ENCODE measurements at places on chromosomes 2 and 18.
A peak's percentile ranks its signal among the peaks of the same experiment; 100 is the strongest.

DNA sequence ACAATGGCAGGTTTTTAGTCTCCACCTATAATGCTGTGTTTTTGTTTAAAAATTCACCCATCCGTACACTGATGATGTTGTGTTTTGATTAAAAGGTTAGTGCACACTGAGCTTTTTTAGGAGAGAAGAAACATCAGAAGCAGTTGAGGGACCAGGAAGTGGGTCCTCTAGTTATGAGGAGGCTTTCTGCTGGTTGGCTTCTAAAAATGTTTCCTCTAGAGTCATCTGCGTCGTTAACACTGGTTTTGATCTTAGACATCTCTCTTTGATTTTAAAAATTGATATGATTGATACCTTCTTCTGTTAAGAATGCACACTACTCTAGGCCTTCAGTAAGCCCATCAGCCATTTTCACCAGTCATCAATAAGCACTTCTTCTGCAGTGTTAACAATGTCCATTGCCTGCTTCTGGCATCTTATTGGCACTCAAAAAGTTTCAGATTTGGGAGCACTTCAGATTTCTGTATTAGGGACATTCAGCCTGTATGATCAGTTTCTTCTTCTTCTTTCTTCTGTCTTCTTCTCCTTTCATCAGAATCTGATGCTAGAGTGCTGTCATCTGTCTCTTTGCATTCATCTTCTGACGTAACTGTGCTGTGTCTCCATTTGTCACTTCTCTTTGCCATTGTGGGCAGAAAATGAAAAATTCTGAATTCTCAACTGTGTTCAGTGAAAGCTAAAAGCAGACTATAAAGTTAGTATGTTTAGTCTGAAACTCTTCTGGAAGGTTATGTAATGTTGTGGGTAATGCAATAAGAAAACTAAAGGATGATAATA, 56.3 kb downstream of the PHLPP1 start:
- DNase-seq: no peak

DNA sequence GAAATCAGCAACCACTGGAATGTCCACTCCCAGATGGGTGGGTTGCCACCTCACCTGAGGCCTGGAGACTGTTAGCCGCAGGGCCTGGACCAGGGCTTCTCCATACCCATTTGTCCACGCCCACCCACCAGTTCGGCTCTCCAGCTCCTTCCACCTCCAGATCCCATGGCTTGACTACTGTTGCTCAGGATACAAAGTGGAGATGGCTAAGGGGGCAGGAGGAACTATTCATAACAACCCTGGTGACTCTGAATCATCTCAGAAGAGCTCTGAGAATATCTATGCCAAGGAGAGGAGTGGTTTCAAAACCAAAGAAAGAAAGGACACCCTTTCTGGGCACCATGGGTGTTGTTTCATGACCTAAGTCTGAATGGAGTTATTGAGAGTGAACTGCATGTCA, 145.8 kb downstream of the LAMA3 start:
- DNase-seq: peak; percentile 6

DNA sequence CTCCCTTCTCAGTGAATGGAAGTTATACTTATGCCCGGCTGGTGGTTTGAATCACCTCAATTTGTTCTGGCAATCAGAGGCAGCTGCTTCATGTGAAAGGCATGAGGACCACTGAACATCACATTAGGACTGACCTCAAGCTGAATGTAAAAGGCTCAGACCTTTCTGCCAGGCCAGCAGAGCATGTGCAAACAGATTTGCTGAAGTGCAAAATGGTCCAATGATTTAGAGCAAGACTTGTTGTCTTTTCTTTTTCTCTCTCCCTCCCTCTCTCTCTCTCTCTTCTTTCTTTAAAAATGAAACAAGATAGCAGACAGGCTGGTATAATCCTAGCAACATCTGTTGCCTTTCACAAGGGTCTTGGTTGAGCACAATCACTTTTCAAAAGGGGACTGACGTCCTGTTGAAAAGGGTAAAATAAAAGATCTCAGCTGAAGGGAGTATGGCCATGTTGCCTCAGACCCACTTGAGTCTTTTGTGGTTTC, 13.3 kb upstream of the CDH7 start:
- no peak for DNase-seq

DNA sequence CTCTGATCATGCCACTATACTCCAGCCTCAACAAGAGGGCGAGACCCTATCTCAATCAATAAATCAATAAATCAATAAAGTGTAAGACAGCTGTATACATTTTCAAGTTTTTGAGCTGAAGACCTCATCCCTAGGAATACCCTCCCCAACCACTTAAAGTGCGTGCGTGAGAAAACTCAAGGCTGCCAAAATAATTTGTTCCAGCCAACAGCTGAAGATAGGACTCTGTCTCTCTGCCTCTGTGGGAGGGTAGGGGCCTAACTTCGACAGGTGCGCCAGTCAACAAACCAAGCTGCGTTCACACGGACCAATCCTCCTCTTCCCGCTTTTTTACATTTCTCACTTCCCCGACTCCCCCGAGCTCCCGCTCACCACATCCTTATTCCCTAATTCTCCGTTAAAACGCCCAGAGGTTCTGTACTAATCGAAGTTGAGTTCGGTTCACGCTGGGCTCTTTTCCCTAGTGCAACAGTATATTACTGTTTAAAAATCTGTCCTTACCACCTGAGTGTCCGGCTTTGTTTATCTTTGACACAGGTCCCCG, 618 bp downstream of the POLR2D start:
- DNase-seq: no peak

DNA sequence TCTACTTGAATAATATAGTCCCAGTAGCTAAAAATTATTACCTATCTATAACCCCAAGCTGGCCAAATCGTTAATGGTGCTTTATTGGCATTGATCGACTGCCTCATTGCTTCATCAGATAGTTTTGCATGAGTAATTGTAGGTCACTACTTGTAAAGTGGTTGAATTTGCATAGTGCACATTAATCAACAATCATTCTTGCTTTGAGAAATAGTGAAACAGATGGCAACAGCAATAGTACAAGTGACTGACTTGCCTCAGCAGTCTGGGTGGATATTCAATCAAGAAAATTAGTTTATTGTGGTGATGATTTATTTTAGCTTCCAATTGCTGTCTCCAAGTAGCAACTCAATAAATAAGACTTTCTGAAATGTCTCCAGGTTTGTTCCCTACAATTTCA, 117.8 kb upstream of the NRXN1 start:
- DNase-seq: no peak

GRCh38 chr2:209579230-209579749, 155.4 kb downstream of the MAP2 start:
- DNase-seq: peak; percentile 5

DNA sequence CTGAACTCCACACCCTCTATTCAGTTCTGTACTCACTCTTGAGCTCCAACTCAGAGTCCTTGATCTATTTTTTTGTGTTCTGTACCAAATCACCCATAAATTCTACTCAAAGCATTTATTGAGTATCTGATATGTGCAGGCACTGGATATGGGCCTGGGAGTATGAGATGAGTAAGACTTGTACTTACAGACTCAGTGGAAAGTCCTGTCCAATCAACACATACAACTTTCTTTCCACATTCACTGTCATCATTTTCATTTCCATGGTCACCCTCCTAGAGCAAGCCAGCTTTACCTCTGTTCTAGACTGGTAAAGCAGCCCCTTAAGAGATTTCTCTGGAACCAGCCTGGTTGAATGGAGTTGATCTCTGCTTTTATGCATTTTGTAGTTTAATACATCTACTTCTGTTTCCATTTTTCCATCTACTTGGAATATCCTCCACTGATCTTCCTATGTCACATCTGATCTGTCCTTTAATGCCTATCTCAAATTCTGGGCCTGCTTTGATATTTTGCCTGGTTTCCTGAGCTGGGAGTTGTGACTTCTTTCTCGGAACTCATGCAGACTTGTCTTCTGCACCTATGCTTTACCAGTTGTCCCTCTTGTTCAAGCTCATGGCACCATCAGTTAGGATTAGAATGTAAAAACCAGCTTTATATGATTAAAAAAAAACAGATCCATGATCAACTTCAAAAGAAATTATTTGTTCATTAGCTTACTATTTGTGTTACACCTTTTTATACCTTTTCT, 96.9 kb upstream of the GLS start:
- no peak for DNase-seq

DNA sequence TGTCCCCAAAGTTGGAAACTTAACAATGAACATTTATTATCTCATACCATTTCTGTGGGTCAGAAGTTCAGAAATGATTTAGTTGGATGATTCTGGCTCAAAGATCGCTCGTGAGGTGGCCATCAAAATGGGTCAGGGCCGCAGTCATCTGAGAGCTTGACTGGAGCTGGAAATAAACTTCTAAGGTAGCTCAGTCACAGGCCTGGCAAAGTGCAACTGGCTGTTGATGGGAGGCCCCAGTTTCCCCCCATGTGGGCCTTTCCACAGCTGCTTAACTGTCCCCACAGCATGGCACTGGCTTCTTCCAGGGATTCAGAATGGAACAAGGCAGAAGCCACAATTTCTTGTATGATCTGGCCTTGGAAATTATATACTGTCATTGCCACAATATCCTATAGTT, 200.1 kb upstream of the RAB12 start:
- no peak for DNase-seq

DNA sequence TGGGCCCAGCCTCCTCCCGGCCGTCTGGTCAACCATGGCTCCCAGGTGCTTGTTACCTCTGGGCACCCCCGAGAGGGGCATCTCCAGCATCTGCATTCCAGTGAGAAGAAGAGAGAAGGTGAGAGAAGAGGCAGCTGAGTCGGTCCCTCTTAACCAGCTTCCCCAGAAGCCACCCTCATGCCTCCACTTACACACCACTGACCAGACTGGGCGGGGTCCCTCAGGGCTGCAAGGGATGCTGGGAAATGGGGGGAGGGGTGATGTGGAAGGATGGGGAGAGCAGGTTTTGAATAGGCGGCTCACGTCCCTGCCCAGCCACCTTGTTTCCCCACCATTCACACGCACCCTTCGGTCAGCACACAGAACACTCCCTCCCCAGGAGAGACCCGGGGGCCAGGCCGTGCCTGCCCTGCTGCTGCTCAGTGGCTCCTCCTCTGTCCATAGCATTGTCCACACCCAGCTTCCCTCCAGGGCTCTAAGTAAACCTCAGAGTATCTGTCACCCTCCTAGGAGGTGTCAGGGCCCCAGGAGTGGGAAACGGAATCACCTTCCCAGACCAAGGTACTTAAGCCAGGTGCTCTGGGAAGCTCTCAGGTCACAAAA, 34.7 kb downstream of the GBX2 start:
- DNase-seq: no peak

- no peak for DNase-seq
These were observed 14.9 kb upstream of the ECEL1 start for GRCh38 chr2:232502511-232502910.

DNA sequence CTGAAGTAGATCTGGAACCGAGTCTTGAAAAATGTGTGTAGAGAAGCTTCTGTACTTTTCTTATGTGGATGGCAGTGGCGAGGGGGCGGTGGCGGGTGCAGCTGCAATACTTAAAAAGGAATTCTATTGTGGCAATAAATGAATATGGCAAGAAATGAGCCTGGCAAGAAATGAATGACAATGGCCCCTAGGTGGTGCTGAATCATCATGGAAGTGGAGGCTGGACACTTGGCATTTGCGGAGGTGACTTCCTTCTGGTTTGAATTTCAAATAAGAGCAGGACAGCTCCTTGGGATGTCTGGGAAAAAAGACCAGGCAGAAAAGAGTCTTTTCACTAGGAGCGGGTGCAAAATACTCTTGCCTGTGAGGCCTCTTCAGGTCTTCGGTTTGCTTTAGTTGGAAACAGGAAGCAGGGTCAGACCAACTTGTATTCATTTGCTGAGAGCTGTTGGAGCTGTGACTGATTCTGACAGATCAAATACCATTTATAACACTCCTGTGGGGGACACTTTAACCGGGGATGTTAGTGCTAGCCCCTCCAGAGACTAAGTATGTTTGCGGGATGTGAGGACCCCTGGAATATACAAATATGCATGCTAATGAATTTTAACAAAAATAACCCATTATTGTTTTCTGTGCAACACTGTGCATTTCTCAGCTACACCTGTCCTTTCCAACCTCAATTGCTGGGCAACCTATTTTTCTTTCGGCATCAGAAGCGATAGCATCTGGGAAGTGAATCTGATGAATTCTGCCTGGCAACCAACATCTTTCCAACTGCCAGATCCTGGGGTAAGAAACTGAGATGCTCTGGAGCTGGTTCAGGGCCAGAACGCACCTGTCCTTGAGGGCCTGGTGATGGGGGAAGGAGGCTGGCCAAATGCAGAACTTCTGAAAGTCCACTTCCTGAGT, 35.4 kb downstream of the FASTKD2 start:
- DNase-seq: peak; percentile 71

GRCh38 chr2:63055226-63056106, 4.8 kb downstream of the OTX1 start:
- DNase-seq: no peak

DNA sequence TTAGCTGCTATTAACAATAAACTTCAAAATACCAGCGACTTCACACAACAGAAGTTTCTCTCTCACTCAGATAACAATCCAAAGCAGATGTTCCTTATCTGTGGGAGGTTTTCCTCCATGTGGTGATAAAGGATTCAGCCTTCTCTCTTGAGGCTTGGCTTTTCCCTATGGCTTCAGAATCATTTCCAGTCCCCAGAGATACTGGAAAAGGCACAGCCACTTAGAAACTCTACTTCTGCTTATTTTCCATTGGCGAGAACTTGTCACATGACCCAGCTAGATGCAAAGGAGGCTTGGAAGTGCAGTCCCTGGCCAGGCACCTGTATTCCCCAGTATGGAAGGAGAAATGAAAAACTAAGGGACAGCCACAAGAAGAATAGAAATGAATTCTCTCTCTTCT, 344.8 kb downstream of the MTX2 start:
- DNase-seq: no peak

GRCh38 chr2:153163055-153163454, 315.5 kb downstream of the RPRM start:
- no peak for DNase-seq

- no peak for DNase-seq
These were observed 97.2 kb downstream of the DCC start for GRCh38 chr18:52437161-52437560.

GRCh38 chr2:3034396-3034795, 343.2 kb downstream of the EIPR1 start:
- DNase-seq: no peak

DNA sequence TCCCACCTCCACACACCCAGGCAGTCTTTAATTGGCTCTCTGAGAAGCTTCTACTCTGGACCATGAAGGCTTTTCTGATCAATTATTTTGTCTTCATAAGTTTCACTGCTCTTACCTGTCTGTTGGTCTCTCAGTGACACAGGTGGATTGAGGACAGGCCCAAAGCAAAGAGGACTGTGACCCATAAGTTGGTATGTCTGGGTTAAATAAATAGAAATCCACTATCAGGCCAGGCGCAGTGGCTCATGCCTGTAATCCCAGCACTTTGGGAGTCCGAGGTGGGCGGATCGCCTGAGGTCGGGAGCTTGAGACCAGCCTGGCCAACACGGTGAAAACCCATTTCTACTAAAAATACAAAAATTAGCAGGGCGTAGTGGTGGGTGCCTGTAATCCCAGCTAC, 2.7 kb upstream of the SLC16A14 start:
- DNase-seq: no peak

DNA sequence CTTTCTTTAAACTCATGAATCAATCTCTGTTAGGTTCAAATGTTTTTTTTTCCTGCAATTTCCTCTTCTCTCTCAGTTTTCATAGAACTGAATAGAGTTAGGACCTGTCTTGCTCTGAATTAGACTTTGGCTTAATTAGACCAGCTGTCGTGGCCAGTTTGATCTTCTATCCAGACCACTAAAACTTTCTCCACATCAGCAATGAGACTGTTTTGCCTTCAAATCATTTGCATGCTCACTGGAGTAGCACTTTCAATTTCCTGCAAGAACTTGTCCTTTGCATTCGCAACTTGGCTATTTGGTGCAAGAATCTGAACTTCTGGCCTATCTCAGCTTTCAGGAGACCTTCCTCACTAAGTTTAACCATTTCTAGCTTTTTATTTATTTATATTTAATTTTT, 2002.2 kb upstream of the PIK3C3 start:
- DNase-seq: no peak
